Left colon (tissue), 2 donors: ENCODE measurements at places on chromosomes 6 and 20.

DNA sequence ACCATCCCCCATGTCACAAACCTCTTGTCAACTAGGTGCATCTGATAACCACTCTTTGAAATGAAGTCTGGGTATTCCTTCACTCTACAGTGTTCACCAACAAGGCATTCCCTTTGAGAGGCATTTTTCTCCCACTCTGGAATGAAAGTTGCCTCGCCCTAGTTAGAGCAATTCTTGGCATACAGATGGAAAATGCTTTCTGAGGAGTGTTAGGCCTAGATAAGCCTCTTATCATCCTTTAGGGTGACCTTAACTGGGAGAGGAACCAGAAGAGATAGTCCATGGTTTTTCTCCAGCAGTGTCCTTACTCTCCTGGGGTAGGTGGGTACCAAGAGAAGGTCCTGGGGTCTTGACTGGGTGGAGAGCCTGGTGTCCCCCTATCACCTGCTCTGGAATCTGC lies 14.8 kb downstream of the CLIC5 start:
- DNase-seq, result no peak

DNA sequence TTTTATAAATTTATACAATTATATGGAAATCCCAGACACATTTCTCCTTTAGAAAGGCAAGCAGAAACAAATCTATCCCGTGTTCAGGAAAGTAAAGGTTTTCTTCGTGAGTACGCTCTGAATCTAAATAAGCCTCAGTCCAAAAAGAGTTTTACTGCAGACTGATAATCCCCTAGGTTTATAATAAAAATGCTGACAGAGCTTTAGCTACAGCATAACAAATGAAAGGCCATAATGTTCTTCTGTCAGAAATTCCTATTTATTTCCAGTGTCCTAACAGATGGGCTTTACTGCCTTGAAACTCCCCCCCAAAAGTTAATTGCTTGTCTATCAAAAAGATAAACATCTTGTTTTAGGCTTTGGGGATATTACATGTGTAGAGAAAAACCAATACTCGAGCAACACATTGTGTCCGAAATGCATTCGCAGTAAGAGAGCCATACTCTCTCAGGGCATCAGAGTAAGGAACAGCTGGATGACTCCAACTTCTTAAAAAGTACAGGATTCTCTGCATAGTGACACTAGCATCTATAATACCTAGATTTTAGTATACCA lies 109.0 kb downstream of the PRKN start:
- DNase-seq, result no peak

DNA sequence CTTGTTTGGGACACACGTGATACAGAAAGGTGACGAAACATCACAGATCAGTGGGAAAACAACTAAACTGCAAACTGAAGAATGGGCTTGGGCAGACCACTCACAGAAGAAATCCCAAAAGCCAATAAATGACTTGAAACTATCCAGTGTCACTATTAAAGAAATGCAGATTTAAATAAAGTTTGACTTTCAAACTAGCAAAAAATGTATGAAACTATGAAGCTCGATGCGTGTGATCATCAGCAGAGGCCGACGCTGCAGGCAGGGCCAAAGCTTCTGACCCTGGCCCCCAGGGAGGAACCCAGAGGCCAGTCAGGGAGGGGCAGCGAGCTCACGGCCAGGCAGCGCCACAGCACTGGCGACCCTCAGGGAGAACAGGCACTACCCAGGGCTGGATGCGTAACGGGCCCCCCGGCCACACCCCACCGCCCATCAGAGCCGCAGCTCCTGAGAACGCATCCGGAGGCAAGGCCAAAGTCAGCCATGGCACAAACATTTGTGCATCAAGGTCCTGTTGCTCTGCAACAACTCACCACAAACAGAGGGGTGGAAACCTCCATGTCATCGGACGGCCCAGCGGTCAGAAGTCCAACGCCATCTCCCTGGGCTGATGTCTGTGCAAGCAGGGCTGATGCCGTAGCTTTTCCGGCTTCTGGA lies 94.1 kb downstream of the YTHDF1 start:
- DNase-seq, result no peak

DNA sequence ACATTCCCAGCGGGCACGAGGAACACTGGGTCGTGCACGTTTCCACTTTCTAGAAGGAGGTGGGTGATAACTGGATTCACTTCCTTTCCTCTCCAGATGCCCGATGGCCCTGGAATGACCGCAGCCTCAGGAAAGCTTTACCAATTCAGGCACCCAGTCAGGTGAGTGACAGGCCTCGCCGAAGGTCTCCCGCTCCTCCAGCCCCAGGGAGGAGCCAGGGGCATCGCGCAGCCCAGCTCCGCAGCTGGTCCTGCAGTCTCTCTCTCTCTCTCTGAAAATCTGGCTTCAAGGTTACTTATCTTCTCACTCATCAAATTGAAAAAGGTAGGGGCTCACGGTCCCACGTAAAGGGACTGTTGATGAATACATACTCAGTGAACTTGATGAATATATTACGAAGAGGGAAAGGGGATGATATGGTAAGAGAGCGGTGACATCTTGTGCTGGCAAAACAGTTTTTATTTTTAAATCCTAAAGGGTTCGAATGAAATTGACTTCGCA lies 891 bp downstream of the RIPPLY2 start:
- DNase-seq, result no peak

DNA sequence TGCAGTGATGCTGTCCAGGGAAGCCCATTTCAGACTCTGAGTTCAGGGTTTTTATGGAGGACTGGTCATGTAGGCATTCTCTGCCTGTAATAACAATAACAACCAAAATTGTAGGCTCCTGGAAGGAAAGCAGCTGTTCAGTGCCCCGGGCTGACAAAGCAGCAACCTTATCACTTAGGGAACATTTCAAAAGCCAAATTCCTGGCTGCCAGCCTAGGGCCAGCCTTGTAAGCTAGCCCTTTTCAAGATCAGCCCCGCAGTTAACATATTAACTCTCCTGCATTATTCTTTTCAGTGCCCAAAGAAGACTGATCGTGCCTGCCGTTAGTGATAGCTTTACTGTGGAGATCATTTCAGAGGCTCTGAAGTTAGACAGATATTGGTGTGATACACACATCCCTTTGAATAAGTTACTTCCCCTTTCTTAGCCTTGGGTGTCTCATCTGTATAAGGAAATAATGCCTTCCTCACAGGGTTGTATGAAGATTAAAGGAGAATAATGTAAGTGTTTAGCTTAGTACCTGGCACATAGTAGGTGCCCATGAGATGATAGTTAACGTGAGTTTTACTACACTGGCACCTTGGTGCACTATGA lies 44.1 kb downstream of the CTNNBL1 start:
- no peak for DNase-seq
